ENCODE measurements at places on chromosomes 16 and 17. TPM values are rescaled to one million over a fixed set of nuclear protein-coding genes. Genes with fewer than 3 reads are reported as not detected.

GRCh38 chr17:21330436-21331160 lies 45.6 kb upstream of the KCNJ12 start:
- DNase-seq, result no peak

DNA sequence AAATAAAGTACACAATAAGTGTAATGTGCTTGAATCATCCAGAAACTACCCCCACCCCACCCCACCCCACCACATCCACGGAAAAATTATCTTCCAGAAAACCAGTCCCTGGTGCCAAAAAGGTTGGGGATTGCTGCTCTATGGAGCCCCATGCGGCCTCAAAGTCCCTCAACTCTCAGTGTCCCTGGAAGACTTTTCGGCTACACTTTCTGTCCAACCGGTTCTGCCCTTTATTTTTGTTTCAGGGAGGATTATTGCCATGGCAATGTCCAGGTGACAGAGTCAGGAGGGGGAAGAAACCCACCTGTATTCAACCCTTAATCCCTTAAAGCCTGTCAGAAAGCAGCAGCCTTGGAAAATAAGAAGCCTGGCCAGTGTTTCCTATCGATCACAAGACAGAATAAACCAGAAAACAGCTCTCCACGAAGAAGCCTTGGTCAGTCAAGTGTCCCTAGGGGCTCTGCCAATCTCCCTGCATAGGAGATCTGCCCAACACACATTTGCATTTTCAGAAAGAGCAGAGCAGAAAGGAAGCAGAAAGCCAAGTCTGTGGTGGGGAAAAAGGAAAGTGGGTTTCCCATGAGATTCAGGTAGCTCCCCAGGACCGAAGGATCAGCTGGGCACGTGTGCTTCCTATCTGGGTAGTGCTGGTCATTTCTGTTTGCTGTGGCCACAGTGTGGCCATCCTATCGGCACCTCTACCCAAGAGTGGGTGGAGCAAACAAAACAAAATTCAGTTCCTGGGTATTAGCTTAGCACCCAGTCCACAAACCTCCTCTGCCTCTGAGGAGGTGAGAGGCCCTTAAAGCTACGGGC lies 342.7 kb downstream of the SOX9 start:
- DNase-seq, result no peak

GRCh38 chr17:66981983-66982508 lies 17.5 kb downstream of the CACNG4 start:
- no peak for DNase-seq

The AP1G1 gene
- 53.9 TPM for total RNA-seq

All from activated CD8-positive, alpha-beta T cell treated with anti-CD3 and anti-CD28 coated beads for 36 hours (primary cell).